ENCODE measurements at places on chromosomes 13 and 19. TPM values are rescaled to one million over a fixed set of nuclear protein-coding genes. Genes with fewer than 3 reads are reported as not detected.

The IFNL3 gene
- total RNA-seq: not detected

The DNMT1 gene
- 235 TPM for total RNA-seq

The TEX101 gene
- total RNA-seq: not detected

The ZNF835 gene
- not detected for total RNA-seq

The PRKCSH gene
- 425 TPM for total RNA-seq

The ZNF296 gene
- total RNA-seq: 9.2 TPM

The LRRC8E gene
- 18.1 TPM for total RNA-seq

The ZNF324 gene
- 11.3 TPM for total RNA-seq

The CYP4F8 gene
- total RNA-seq: not detected

The PDX1 gene
- 1.7 TPM for total RNA-seq

The SERTAD3 gene
- 32.4 TPM for total RNA-seq

The SULT2A1 gene
- 0.27 TPM for total RNA-seq

The ZNF546 gene
- total RNA-seq: 0.64 TPM

The ZNF497 gene
- 5.1 TPM for total RNA-seq

The CYSLTR2 gene
- not detected for total RNA-seq

The ZNF563 gene
- total RNA-seq: not detected

The SNRNP70 gene
- total RNA-seq: 236 TPM

The JUND gene
- total RNA-seq: 221 TPM

The BRCA2 gene
- total RNA-seq: 14.2 TPM

The ZNF470 gene
- total RNA-seq: not detected

The INSL3 gene
- 0.96 TPM for total RNA-seq

The KIR2DL3 gene
- total RNA-seq: not detected

The MYCBP2 gene
- total RNA-seq: 48.5 TPM

The KIR2DL1 gene
- not detected for total RNA-seq

The ZNF8 gene
- total RNA-seq: 6.4 TPM

The UPK1A gene
- total RNA-seq: 0.69 TPM

The BICRA gene
- total RNA-seq: 11.3 TPM

The LIG1 gene
- total RNA-seq: 122 TPM

The CEBPA gene
- total RNA-seq: 7.0 TPM

The CCDC124 gene
- 177 TPM for total RNA-seq

The TMEM38A gene
- total RNA-seq: 9.0 TPM

The GPC5 gene
- total RNA-seq: not detected

The ELSPBP1 gene
- not detected for total RNA-seq

The PTGIR gene
- total RNA-seq: not detected

The ENOX1 gene
- total RNA-seq: 4.5 TPM

The CNN1 gene
- 0.64 TPM for total RNA-seq

The CDC42EP5 gene
- 0.64 TPM for total RNA-seq

The ZNF888 gene
- total RNA-seq: 6.4 TPM

The FCGBP gene
- 5.7 TPM for total RNA-seq

The IGFL2 gene
- not detected for total RNA-seq

The SLC10A2 gene
- not detected for total RNA-seq

The TPP2 gene
- 36.7 TPM for total RNA-seq

The TEX26 gene
- not detected for total RNA-seq

The ISYNA1 gene
- total RNA-seq: 365 TPM

The C19orf73 gene
- 2.2 TPM for total RNA-seq

The KLK12 gene
- total RNA-seq: not detected

The ZNF580 gene
- total RNA-seq: 36.7 TPM

The RASGRP4 gene
- not detected for total RNA-seq

The ZNF101 gene
- 12.8 TPM for total RNA-seq

The TMEM238 gene
- total RNA-seq: 21.0 TPM

The ZNF813 gene
- total RNA-seq: not detected

The PTGER1 gene
- total RNA-seq: 1.1 TPM

The ZNF480 gene
- 11.5 TPM for total RNA-seq

The ZNF253 gene
- total RNA-seq: not detected

The SIGLEC5 gene
- total RNA-seq: not detected

The CGB2 gene
- 5.0 TPM for total RNA-seq

The NLRP11 gene
- total RNA-seq: 0.86 TPM
